Activated T-helper 2 cell treated with anti-CD3 and anti-CD28 coated beads, Interferon-gamma antibody, Interleukin-2, Interleukin-4, amounts not matched to agents 10 μg/mL and 5 μg/mL and 100 μg/mL, durations not matched to agents 14 hours and 24 hours and 36 hours (primary cell): ENCODE measurements at places on chromosomes 12 and 14.

DNA sequence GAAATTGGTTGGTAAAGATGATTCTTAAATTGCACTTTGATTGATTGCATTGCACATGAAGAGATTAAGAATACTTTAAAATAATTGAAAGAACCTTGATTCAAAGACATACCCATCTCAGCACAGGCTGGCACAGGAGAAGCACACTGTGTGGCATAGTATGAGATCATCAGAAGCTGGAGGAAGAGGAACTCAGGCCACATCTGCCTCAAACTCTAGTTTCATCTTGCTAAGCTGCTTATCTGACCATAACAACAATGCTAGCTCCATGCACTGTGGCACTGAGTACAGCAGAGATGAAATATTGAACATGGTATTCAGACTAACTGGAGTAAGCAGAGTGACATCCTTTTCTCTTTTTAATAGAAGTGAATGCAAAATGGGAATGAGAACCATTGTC lies 99.1 kb downstream of the TBC1D30 start:
- no peak for DNase-seq

- DNase-seq = no peak
These were observed 331.8 kb upstream of the SFSWAP start for GRCh38 chr12:131378861-131379665.

GRCh38 chr14:22748631-22749068 lies 17.8 kb upstream of the OXA1L start:
- DNase-seq = no peak

DNA sequence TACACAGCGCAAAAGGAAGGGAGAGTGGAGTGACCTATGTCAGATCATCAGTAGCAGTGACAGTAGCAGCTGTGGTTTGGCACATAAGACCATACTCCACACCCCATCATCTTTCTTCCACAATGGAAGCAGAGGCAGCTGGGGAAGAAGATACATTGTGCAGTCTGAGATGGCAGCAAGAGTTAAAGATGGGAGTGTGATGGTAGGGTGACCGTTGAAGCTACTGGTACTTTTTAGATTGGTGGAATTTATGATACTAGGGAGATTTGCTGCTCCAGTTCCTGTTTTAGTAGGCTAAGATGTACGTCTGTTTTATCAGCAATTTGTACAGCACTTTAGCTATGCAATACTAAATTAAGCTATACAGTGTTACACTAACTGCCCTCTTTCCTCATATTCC lies 291.0 kb downstream of the FUT8 start:
- DNase-seq = no peak

- no peak for DNase-seq
These were observed 14.0 kb upstream of the DPF3 start for GRCh38 chr14:72907886-72908285.

DNA sequence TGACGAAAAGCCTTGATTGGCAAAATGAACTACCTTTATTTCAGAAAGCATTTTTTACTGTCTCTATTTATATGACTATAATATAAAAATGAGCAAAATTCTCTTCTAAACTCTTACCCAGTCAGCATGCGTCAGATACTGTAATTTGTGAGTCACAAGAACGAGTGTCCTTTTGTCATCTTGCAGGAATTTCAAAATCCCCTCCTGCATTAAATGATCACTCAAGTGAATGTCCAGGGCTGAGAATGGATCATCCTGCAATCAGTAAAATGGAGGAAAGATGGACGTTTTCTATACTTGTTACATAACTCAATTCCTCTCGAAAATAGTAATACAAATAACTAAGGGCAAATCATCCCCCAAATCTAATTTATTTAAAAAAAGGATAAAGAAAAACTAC lies 77.7 kb upstream of the KCNJ8 start:
- DNase-seq = no peak

DNA sequence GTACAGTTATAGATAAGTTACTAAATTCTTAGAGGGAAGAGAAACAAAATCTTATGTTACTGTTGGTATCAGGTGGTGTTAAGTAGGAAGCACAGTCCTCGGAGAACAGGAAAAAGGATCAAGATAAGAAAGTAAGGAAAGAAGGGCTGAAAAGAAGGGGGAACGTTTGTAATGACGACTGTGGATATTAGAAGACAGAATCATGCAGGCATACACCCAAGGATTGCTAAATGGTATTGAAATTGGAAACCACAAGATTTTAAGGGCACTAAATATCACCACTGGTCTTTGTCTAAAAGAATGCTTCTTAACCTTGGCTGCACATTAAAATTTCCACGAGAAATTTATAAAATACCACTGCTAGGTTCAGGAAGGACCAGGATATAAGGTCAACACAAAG lies 34.1 kb upstream of the ERGIC2 start:
- no peak for DNase-seq

GRCh38 chr14:32666308-32666707 lies 272.4 kb upstream of the NPAS3 start:
- no peak for DNase-seq

DNA sequence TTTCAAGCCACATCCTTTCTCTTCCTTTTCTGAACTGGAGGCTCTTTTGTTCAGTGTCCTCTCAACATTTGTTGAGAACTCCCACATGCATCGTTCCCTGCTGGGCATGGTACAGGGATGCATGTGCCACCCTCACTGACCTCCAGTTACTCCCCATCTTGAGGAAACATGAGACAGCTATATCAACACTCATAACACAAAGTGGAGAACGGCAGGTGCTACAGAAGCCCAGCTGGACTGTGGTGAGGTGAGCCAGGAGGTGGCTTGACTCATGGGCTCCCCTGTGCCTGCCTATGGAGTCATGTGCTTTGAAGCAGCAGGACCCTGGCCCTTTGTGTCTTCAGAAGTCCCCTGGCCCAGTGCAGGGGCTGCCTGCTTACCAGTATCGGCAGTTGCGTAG lies 9.7 kb downstream of the MYH6 start:
- no peak for DNase-seq
